Smooth muscle cell of the brain vasculature (primary cell): ENCODE measurements at places on chromosomes 16 and 17.

GRCh38 chr16:3961449-3961849, 80.9 kb upstream of the CREBBP start:
- DNase-seq: no peak

- DNase-seq: no peak
Measured at GRCh38 chr16:7246578-7246977, 86.1 kb upstream of the RBFOX1 start.

- no peak for DNase-seq
Measured at GRCh38 chr16:79573884-79574283, 26.7 kb downstream of the MAF start.

GRCh38 chr16:56871172-56871593, 6.2 kb downstream of the SLC12A3 start:
- DNase-seq: no peak

- DNase-seq: no peak
Measured at GRCh38 chr16:969508-970385, 1.0 kb downstream of the LMF1 start.

- no peak for DNase-seq
Measured at GRCh38 chr17:37430051-37430627, 23.5 kb downstream of the TADA2A start.

DNA sequence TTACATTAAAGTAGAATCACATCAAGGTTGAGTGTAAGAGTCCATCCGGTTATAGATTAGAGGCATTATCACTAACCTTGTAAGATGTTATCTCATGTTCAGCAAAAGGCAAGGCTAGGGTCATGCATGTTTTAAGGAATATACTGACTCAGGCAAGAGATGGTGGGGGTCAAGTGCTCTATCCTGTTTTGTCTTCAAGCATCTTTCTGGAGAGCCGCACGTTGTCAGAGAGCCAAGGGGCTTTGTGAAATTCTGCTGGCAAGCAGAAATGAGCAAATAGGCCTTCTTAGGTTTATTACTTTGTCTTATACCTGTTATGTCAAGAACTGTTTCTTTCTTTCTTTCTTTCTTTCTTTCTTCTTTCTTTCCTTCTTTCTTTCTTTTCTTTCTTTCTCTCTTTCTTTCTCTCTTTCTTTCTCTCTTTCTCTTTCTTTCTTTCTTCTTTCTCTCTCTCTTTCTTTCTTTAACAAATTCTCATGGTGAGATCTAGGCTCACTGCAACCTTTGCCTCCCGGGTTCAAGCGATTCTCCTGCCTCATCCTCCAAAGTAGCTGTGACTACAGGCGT, 47.3 kb upstream of the IL34 start:
- DNase-seq: no peak

DNA sequence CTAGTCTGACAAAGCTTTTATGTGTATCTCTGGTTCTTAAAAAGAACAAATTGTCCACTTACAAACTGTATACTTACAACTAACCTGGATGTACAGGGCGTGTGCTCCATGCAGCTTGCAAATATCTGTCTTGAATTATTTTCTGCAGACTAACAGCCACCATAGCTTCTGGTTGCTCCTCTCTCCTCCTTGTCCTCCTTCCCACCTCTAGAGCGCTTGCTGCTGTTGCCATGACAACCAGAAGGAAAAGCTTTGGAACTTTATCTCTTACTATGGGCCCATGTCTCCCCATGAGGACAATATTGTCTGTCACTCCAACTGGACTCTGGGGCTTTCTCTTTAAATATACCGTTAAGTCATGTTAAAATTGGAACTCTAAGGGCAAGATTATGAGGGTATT, 71.5 kb upstream of the DHX40 start:
- DNase-seq: no peak

DNA sequence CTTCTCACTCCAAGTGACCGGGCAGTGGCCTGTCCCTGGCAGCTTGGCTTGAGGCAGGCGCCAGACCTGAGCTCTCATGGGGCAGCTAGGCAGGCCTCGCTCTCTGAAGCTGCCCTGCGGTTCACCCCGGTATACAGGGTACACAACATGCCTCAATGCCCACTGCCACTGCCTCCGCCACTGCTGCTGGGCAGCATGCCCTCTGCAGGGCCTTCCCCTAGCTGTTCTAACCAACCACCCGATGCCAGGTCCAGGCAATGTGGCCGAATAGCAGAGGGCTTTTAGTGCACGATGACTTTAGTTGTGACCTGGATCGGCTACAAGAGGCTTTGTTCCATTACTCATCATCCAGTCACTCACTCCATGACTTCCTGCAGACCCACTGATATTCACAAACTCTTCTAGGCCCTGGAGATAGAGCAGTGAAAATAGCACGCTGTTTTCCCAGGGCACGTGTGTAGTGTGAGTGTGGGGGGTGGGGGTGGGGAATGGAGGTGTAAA, 19.7 kb downstream of the CDC42EP4 start:
- no peak for DNase-seq

DNA sequence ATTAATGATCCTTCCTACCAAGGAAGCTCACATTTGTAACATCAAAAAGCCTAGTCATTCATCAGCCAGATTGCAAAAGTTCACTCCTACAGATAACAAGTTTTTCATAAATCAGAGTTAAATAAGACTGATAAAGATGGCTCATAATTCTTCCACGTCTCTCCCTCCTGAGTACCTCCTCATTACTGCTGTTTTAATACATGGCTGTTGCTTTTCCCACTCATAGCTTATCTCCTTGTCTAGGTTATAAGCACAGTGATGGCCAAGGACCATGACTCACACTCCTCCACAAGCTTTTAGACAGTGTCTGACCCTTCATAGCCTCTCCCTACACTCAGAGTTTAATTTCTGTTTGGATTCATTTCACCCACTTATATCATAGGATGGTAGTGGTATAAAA, 100.9 kb upstream of the MON1B start:
- no peak for DNase-seq

DNA sequence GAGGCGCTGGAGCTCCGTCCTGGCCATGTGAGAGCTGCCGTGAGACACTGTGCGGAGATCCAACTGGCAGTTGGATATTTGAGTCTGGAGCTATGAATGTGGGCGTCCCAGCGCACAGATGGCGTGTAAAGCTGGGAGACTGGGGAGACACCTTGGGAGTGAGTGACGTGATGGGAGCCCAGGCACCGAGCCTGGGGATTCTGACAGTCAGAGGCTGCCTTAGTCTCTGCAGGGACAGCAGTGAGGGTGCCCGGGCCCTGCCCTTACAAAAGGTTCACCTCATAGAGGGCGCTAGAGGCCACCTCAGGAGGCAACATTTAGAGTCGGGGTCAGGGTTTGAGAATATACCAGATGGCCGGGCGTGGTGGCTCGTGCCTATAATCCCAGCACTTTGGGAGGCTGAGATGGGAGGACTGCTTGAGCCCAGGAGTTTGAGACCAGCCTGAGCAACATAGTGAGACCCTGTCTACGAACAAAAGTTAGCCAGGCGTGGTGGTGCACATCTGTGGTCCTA, 194.1 kb upstream of the GSE1 start:
- no peak for DNase-seq

- DNase-seq: peak; percentile 45
Measured at GRCh38 chr16:71882505-71883167, 1.3 kb downstream of the ZNF821 start.

- no peak for DNase-seq
Measured at GRCh38 chr17:32870027-32870670, 6.8 kb downstream of the MYO1D start.

DNA sequence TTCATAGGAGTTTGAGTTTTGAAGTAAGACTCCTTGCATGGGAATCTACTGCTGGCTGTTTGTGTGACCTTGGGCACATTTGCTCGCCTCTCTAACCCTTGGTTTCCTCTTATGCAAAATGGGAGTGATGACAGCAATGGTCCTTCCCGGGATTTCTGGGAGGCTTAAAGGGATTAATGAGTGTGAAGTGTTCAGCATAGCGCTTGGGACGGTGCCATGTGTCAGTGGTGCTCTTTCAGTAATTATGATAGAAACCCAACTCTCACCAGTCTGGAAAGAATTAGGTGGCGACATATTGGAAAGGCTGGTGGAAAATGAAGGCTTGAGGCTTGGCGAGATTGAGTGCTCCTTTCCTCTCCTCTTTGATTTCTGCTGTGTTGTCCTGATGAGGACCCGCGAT, 429.2 kb upstream of the EEF2KMT start:
- DNase-seq: no peak

DNA sequence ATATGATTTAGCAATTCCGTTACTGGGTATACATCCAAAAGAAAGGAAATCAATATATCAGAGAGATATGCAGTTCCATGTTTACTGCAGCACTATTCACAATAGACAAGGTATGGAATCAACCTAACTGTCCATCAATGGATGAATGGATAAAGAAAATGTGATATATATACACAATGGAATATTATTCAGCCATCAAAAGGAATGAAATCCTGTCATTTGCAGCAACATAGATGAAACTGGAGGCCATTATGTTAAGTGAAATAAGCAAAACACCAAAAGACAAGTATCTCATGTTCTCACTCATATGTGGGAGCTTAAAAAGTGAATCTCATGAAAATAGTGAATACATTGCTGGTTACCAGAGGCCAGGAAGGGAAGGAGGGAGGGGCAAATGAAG, 390.8 kb downstream of the ZFHX3 start:
- DNase-seq: no peak

GRCh38 chr17:156946-157345, 19.6 kb downstream of the SCGB1C2 start:
- DNase-seq: no peak

- no peak for DNase-seq
Measured at GRCh38 chr17:47836601-47837000, 4.5 kb downstream of the SCRN2 start.

GRCh38 chr16:85573696-85574641, 39.2 kb upstream of the GSE1 start:
- DNase-seq: peak; percentile 66

GRCh38 chr17:75060434-75061054, 13.5 kb downstream of the KCTD2 start:
- no peak for DNase-seq

DNA sequence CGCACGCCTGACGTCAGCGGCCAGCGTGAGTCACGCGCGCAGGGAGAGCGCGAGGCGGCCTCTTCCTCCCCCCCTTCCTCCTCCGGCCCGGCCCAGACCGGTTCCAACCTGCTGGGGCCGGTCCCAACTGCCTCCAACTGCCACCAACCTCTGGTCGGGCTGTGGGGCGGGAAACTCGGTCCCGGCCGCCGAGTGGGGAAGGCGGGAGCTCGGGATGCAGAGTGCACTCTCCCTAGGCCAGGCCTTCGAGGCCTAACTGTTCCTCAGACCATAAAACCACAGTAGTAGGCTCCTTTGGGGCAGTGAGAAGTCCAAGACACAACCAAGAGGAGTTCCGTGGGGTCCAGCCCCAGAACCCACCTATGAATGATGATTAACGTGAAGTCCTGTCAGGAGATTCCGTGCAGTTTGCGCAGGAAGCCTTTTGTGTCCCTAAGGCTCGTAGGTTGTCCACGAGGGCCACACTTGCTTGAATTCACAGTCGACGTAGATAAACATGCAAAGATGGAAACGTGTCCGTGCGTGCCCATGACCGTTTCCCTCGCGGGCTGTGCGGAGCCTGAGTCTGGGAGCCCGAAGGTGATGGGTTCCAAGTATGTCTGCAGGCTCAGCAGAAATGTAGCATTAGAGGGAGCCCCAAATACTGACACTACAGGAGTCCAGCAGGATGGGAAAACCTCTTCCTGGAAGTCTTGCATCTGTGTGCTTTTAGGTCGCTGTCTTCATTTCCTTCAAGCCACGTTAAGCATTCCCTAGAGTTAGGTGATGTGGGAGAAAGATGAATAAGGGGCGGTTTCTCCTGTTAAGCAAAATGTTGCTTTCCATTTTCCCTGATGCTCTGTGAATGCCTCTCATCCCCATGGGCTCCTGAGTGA, 647 bp downstream of the UNK start:
- DNase-seq: no peak

DNA sequence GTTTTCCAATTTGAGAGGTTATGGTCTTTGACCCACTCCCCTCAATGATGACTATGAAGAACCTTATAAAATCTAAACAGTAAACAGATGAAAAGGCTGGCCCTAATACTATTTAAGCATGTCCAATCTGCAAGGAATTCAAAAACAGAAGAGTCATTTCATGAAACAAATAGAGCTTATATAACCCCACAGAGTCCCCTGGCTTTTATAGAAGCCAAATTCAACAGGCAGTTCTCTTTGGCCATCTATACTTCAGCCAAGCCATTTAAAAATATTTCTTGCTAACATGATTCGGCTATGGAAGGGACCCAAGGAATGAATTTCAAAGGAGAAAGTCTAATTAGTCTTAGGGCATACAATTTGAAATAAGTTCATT, 43.4 kb downstream of the SPOP start:
- DNase-seq: no peak

- DNase-seq: no peak
Measured at GRCh38 chr16:76784530-76784929, 406.5 kb upstream of the MON1B start.

DNA sequence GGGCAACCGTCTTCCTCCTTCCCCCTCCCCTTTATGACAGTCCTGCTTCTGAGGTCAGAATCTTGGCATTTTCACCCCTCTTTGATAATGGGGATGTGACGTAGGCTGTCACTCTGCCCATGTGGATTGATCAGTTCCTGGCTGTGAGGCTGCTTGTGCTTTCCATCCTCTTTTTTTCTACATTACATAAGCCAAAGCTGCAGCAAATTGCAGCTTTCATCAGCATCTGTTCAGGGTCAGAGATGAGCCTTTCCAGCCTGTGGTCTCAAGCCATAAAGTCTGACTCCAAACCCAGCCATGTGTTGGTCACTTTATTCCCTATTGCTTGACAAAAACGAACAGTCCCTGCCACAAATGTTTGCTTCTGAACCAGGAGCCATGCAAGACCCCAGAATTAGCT, 535.1 kb downstream of the CDH11 start:
- no peak for DNase-seq

- no peak for DNase-seq
Measured at GRCh38 chr16:70407811-70408274, 31.1 kb downstream of the ST3GAL2 start.

DNA sequence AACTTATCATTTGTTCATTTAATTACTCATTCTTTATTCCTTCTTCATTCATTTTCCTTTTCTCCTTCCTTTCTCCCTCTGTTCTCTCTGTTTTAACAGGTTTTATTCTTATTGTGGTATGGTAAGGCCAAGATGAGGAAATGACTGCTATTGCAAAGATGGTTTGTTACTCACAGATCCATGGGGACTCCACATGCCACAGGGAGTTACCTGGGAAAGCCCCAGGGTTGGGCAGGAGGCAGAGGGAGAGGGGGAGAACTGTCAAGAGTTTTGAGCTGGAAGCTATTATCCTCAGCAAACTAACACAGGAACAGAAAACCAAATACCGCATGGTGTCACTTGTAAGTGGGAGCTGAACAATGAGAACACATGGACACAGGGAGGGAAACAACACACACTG, 453.3 kb downstream of the WWOX start:
- no peak for DNase-seq

DNA sequence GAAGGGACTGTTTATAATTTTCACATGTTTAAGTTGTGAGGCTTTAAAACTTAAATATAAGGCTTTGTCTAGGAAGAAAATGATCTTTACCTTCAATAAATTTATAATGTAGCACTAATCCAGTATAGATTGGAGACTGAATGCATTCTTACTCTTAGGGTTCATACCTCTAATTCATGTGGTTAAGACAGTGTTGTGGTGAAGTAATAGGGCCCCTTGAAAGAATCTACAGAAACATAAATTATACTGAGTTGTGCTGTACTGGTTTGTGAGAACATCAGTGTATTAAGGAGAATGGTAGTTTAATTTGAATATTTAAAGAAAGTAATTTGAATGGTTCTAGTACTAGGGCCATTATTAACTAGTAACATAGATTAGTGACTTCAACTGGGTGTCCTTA, 13.7 kb downstream of the HAPSTR1 start:
- DNase-seq: no peak

- DNase-seq: no peak
Measured at GRCh38 chr16:50275098-50275415, 8.7 kb downstream of the ADCY7 start.
